Left forelimb (tissue), 1 donor: ENCODE measurements at places on chromosomes 16 and 17.

GRCh38 chr17:74417178-74418045 is 14.5 kb upstream of the GPRC5C start:
- no peak for DNase-seq

DNA sequence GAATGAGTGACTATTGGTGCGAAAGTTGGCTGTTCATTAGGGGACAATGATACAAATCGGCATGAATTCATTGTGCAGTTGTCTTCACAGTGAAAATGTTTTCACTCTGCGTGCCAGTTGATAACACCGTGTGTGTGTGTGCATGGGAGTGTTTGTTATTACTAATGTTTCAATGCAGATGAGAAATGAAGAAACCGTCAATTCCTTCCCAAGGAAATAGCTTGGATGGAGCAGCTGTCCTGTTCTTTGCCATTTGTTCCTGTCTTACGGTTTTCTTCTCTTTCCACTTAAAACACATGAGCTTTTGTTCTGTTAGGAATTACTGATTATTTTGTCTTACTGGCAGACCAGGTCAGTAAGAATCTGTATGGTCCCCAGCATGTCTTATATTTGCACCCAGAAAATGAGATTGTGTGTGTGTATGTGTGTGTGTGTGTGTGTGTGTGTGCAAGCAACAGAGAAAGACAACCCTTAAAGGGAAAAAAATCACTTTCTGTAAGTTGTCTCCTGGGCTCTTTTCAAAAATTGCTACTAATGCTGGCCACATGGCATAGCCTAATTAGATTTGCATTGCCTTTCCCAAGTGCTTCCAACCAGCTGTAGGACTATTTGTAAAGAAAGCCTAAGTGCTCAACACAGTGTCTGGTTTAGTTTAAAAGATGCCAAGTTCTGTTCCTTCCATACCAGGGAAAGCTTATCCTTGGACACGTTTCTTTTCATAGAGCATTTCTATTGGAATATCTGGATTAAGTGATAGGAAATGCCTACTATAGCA is 23.8 kb downstream of the SHISA9 start:
- no peak for DNase-seq

DNA sequence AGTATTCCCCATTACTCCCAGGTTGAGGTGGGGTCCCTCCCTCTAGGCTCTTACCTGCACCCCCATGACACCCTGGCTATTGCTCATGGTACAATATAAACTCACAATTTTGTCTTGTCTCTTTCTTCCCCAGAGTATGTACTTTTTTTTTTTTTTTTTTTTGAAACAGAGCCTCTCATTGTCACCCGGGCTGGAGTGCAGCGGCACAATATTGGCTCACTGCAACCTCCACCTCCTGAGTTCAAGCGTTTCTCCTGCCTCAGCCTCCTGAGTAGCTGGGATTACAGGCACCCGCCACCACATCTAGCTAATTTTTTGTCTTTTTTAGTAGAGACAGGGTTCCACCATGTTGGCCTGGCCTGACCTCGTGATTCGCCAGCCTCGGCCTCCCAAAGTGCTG is 8.5 kb downstream of the KANSL1 start:
- DNase-seq = no peak

- DNase-seq = no peak
Observed at GRCh38 chr16:12874186-12874585, 27.2 kb upstream of the SHISA9 start.

DNA sequence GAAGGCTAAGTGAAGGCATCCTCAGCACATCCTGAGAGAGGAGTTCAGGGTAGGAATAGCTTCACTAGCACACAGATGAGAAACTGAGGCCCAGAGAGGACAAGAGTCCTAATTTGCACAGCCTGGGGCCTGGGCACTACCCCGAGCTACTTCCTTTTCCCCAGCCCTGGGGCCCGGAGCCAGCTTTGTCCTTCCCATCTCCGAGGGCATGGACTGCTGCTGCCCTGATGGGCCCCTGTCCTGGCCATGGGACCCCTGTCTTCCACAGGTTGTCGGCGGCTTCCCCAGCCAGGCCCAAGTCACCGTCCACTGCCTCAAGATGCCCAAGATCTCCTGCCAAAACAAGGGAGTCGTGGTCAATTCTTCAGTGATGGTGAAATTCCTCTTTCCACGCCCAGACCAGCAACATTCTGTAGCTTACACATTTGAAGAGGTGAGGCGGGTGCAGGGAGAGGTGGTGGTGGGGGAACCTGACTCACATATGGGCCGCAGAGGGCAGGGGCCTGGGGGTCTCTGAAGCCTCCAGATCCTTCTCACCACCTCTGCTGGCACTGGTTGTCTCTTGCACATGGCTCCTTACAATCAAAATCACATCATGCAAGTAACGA is 11.4 kb upstream of the NLRC5 start:
- DNase-seq = no peak
